ENCODE measurements at places on chromosomes 3 and 15.

DNA sequence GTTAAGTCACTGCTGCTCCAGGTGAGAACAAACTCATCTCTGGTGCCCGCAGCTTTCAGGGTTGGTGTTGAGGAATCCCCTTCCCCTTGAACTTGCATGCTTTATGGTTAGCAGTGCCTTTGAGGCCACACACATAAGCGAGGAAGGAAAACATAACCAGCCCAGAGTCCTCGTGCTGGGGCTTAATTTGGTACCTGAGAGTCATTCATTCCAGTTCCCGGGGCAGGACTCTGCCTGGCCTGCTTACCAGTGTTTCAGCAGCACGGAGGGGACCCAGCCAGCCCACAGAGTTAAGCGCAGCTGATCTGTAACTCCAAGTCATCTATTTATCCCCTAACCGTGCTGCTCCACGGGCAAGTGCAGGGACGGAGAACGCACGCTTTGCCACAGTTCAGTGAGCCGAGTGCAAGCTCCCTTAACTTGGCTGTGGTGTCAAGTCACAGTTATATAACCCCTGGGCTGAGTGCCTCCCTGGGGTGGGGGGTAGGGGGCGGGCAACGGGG is 302.3 kb upstream of the ICE2 start:
- DNase-seq: no peak

GRCh38 chr3:167109746-167110145 is 270.4 kb downstream of the ZBBX start:
- no peak for DNase-seq

DNA sequence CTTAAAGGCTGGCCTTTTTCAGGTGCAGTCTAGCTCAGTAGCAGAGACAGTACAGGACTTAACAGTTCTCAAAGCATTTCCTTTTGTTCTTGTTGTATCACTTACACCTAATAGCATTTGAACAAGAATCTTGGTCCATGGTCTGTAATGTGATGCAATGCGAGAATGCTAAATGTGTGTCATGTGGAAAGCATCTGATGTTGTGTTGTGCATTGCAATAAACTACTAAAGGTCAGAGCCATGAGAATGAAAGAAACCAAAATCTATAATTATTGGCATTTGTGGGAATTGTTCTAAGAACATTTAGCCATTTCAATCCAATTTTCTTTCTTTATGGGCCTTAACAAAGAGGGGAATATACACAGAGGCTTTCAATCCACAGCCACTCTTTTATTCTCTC is 324.5 kb upstream of the ROBO2 start:
- DNase-seq: no peak

DNA sequence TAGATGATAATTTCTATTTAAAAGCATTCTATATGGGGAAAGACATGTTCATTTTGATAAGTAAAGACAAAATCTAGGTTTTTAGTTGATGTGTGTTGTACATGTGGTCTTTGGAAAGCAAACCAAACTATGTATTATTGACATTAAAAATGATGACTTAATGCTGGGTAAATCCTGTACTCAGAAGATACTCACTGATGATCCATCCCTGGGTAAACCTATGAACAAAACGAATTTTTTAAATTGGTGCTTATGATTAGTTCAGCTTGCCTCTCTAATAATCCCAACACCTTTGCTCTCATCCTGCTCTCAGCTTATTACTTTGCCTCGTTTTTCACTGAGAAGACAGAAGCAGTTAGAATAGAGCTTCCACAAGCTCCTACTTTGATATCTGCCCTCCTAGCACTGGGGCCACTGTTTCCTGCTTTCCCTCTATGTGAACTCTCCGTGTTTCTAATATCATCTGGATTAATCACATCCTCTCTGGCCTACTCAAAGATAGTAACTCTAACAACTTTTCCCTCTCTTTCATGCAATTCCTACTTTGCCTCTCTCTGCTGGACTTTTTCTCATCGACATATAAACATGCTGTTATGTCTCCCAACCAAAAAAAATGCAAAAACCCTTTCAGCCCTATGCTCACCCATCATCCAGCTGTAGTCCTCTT is 29.3 kb downstream of the RARRES1 start:
- DNase-seq: no peak

DNA sequence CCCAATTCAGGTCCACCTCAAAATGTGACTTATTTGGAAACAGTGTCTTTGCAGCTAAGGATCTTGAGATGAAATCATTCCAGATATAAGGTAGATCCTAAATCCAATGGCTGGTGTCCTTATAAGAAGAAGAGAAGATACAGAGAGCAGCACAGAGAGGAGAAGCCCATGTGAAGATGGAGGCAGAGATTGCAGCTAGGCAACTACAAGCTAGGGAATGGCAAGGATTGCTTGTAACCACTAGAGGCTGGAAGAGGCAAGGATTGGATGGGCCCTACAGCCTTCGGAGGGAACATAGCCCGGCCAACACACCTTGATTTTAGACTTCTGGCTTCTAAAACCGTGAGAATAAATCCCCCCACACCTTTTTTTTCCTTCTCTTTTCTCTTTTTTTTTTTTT is 38.5 kb downstream of the SYN2 start:
- no peak for DNase-seq

DNA sequence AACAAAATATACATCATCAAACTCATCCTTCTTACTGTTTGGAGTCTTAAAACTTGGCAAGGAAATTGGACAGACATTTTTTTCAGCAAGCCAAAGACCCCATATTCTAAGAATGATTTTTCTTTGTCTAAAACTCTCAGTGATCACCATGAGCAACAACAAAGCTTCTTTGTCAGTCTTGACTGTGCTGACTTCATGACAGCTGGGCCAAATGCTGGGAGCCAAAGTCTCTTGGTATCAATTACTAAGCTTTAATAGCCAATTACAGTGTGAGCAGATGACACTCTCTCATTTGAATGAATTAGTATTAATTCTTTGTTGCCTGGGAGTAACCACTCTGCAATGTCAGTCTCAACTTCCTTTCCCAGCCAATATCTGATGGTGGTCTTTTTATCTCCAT is 48.1 kb upstream of the GK5 start:
- no peak for DNase-seq

All from NCI-H2081 (cell line).